ENCODE measurements at places on chromosomes 1 and 21. TPM values are rescaled to one million over a fixed set of nuclear protein-coding genes. Genes with fewer than 3 reads are reported as not detected.

ZBTB7B gene
- 32.6 TPM for total RNA-seq

- H3K4me1 ChIP-seq = 0 out of 2 replicates have a peak, but pooled peaks cover under 1% of the 10 kb centered on the region
- no peaks in the 10 kb centered on the region for H3K36me3 ChIP-seq
- no peaks in the 10 kb centered on the region for H3K27me3 ChIP-seq
These were observed 13.2 kb downstream of the RHOU start for GRCh38 chr1:228748431-228748830.

DNA sequence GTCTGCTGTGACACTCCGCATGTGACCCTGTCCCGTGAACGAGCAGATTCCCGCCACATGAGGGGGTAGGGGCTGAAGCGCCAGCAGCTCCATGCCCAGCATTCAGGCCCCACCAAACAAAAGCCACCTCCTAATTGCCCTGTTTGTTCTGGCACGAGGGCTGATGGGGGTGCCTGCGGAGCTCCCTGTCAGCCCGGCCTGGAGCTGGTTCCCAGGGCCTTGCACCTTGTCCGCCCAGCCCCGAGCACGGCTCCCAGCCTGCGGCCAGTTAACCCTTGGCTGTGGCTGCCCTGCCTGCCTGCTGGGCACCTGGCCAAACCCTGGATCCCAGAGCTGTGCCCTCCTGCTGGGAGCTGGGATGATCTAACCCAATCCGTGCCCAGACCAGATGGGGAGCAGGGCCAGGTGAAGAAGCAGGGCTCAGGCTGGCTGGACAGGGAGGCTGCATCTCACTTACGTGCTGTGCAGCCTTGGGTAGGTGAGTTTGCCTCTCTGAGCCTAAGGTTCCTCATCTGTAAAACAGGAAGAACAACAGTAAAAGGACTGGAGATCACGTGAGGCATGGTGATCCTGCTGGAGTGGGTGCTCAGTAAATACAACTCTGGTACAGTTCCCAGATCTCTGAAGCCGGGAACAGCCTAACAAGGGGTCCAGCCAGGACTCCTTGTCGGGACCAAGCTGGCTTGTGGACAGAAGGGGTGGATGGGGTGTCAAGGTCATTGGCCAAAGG lies 110.9 kb upstream of the IFFO2 start:
- H3K36me3 ChIP-seq = no peaks in the 10 kb centered on the region
- no peak overlapping the region for H3K4me3 ChIP-seq

DNA sequence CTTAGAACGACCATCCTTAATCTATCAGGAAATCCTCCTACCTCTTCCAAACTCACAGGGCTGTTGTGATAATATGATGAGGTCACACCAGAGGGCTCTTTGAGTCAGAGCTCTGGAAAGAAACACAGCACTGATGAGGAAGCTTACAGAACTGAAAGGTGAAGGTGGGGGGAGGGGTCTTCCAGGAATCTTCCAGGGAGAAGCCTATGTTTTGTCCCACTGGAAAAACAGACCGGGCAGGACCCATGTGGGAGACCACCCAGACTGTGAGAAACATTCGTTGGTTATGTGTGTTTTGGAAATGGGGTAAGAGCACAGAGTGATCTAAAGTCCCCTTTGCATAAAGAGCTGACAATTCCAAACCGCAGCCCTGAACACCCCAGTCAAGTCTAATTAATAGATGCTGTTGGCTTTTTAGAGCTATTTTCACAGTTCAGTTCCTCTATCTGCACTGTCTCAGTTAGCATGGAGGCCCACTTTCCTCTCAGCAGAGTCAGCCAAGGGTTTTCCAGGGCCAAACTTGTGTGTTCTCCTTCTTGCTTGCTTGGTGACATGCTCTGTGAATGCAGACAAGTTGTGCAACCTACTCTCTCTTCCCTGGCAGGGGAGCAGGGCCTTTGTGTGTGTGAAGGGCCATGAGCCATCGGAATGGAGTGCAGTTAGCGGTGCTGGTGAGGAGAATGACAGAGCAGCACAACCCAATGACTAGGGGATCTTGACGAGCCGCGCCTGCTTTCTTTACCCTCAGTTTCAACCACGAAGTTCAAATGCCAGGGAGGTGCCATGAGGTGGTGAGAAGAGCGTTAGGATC lies 12.3 kb downstream of the PHLDA3 start:
- DNase-seq = no peak
- H3K4me1 ChIP-seq = peaks cover 13% of the 10 kb centered on the region
- no peaks in the 10 kb centered on the region for H3K27me3 ChIP-seq
- H3K4me3 ChIP-seq = no peak overlapping the region

- H3K27ac ChIP-seq = peak within 1 kb of the TSS; percentile 97
- no peaks in the 10 kb centered on the region for H3K27me3 ChIP-seq
- no peak for DNase-seq
- no peaks in the 10 kb centered on the region for H3K36me3 ChIP-seq
- peak within 1 kb of the TSS; percentile 99 for H3K4me3 ChIP-seq
- H3K4me1 ChIP-seq = peaks cover 40% of the 10 kb centered on the region
These were observed at the start of gene HDGF for GRCh38 chr1:156751451-156751756. Gene HDGF, minus strand, starts transcription at chr1:156751675. Its CDS starts 246 bp downstream, at chr1:156751429.

DNA sequence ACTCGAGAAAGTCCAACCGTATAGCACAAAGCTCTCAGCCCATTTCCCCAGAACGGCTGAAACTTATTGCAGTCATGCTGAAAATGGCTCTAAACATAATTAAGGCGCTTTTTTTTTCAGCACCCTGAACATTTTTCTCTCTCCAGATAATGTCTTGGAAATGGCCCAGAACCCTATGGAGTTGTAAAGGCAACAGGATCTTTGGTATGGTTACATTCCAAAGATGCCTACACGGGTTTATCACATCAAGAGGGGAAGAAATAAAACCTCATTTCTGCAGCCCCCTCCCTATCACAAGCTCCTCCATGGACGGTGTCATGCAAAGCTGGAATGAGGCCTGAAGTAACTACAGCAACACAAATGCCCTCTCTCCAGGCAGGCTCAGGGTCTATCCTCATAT lies 126.4 kb upstream of the GALNT2 start:
- no peaks in the 10 kb centered on the region for H3K4me1 ChIP-seq
- no peak overlapping the region for H3K4me3 ChIP-seq
- no peaks in the 10 kb centered on the region for H3K27me3 ChIP-seq
- DNase-seq = no peak
- no peaks in the 10 kb centered on the region for H3K36me3 ChIP-seq
- H3K27ac ChIP-seq = no peak overlapping the region
